Stimulated activated CD4-positive, alpha-beta T cell treated with anti-CD3 and anti-CD28 coated beads, Interleukin-1b, Interleukin-23, amount 100 ng/mL, for 24 hours (primary cell): ENCODE measurements at places on chromosomes 6 and 20.

GRCh38 chr20:31835977-31836852 lies 9.2 kb downstream of the FOXS1 start:
- DNase-seq, result no peak

DNA sequence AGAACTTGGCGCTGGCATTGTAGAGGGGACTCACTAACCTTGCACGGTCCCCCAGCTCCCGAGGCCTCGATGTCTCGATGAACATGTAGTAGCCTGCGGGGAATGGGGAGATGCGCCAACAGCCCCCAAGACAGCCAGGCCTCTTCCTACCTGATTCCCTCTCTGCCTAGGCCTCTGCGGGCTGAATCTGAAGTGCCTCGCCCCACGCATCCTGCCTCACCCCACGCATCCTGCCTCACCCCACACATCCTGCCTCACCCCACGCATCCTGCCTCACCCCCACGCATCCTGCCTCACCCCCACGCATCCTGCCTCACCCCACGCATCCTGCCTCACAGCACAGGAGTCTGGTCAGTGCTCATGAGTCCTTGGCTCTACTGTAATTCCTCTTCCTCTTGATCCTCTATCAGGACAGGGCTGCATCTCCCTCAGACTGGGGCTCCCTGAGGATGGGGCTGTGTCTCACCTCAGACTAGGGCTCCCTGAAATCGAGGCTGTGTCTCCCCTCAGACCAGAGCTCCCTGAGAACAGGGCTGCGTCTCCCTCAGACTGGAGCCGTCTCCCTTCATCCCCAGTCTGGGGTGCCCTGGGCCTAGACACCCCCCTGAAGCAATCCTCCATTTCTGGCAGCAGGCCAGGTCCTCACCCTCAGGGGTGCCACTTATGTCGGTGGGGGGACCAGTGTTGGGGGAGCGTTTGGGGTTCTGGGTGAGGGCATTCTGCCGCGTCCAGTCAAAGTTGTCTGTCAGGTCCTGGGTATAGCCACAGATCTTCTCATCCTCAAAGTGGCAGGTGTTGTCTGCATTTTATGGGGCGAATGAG lies 53.6 kb downstream of the MDGA1 start:
- DNase-seq, result no peak

- DNase-seq, result no peak
These were observed 26.8 kb upstream of the FAM184A start for GRCh38 chr6:119105282-119105681.

DNA sequence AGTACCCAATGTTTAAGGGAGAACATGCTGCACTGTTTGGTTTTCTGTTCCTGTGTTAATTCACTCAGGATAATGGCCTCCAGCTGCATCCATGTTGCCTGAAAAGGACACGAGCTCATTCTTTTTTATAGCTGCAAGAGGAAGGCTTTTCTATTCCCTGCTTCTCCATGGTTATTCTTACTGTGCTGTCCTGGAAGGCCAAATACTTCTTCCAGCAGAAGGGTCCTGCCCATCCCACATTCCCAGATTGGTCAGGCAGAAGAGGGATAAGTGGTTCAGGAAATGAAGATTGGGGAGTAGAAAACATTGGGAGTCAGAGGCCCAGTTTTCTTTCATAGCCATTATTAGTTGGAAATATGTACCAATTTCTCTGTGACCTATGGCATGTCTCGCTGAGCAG lies 122.4 kb downstream of the TCP11 start:
- DNase-seq, result no peak

GRCh38 chr6:20317430-20317829 lies 84.2 kb upstream of the E2F3 start:
- DNase-seq, result no peak

GRCh38 chr20:7989379-7989778 lies 30.2 kb downstream of the TMX4 start:
- DNase-seq, result no peak

DNA sequence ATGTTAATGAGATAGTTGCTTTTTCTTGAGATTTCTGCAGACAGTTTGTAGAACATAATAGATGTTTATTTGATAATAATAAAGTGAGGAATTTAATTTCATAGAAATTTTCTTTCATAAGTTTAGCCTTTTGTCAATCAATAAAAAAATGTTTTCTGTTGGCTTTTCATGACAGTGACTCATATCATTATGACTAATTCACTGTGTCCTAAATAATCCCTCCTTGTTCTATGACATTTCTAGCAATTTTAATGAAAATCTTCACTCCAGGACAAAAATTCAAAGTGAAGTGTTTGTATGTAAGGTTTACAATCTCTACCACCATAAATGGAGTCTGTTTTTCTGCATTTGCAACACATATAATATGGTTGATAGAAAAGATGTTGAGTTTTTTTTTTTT lies 109.9 kb downstream of the UTRN start:
- DNase-seq, result no peak

- DNase-seq, result peak; percentile 27
These were observed 50.9 kb upstream of the EZR start for GRCh38 chr6:158869826-158870648.

DNA sequence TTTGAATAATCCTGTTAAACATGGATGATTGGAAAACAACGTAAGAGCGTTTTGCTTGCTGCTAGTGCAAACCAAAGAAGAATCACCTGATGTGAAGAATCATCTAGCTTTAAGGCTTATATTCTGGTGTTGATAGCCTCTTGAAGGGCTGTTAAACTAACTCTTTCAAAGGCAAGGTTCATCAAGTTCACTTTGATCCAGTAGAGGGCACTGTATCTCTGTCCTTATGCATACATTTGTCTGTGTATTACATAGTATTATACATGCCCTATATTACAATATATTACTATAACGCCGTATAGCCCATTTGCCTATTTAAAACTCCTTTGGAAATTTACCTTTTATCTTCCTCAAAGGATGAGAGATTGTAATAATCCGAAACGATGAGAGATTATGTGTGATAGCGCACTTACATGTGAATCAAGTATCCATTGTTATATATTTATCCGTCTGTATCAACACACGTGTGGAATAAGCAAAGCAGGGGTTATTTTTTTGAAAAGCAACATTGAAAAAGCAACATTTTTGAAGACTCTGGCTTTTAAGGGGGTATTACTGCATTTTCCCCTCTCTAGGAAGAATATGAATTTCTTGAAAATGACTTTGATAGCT lies 50.8 kb upstream of the NRN1 start:
- DNase-seq, result no peak

- DNase-seq, result no peak
These were observed 25.6 kb upstream of the GABRR1 start for GRCh38 chr6:89242574-89243330.

DNA sequence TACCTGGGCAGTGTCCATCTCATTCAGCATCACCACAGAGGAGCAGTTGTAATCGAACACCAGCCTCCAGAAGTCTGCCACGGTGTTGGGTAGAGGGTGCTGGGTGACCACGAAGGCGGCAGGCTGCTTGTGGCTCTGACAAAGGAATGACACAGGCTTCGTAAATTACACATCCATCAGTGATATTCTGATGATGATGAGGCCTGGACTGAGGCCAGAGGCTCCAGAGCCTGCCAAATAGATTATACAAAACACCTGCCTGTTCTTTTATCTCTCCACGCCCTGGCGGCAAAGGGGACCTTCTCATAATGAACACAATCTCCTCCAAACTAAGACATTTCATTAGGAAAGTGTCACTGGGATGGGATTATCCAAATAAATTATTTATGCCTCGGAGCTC lies 480.2 kb upstream of the CHD6 start:
- no peak for DNase-seq

- peak; percentile 17 for DNase-seq
These were observed 852 bp downstream of the GMNN start for GRCh38 chr6:24775520-24776058.

DNA sequence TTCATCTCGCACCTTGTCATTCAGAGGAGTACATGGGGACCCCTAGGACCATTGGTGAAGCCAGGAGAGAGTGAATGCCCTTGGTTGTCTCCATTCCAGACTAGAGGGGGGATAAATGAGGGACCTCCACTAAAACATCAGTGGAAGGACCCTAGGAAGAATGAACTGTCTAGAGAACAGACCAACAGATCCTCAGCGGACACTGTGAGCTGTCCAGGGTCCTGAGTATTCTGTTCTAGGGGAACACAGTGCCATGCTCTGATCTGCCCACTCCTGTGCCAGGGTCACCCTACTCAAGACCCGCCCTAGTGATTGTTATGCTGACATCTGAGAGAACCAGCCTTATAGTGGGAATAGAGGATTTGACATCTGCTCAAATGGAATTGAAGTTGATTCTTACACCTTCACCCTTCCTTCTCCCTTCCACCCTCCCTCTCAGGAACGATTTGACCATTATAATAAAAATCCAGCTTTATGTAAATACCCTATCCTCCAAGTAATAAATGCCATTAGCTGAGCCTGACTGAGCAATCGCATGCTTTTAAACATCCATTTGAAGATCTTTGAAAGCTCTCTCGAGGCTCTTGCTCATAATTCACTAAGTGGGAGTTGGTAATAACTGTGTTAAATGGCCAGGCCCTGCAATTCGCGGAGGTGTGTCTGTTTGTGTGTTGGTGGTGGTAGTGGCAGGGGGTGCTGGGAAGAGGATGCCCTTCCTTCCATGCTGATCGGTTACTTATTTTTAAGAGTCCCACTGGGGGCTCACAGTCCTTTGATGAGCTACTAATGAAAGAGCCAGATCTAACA lies 43.6 kb upstream of the SLC32A1 start:
- DNase-seq, result no peak

DNA sequence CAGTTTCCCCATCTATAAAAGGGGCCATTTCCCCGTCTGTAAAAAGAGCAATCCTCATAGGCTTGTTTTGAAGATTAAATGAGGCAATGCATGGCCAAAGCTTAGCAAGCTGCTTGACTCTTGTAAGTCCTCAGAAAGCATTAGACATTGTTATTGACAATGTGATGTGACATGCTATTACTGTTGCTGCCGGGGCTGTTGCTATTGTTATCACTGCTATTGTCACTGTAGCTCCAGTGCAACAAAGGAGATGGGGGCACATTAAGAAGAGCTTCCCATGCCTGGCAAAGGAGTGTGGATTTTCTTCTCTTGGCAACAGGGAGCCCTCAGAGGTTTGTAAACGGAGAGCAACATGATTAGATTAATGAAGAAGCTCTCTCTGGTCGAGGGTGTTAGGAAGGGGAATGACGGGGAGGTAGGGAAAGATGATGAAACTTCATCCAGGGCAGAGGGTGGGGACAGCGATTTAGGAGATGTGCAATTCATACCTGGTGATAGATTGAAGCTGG lies 33.1 kb upstream of the FAM83D start:
- DNase-seq, result no peak

DNA sequence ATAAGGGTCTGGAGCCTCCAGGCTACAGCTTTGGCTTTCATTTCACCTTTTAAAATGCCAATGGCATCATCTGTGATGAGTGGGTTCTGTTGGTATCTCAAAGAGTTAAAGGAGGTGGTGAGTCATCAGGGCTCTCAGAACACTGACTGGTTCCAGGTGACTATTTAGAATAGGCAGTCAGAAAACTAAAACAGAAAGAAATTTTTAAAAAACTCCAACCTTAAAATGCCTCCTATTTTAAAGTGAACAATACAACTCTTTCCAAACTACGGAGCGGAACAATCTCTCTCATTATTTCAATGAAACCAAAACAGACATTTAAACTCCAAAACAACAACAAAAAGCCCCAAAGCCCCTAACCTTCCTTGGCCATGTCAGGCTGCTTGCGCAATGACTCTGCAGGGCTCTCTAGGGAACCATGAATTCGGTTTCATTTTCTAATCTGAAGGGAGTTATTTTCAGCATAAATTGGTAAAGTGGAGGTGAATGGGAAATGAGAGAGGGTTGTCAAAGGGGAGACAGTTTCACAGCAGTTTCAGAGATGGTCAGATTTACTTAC lies 194.9 kb downstream of the KIF6 start:
- no peak for DNase-seq
